ENCODE measurements at places on chromosomes 2 and 18.
A peak's percentile ranks its signal among the peaks of the same experiment; 100 is the strongest.

- DNase-seq = no peak
Measured at GRCh38 chr2:204425821-204426220, 119.5 kb upstream of the PARD3B start.

GRCh38 chr2:28389399-28390240 is 3.0 kb upstream of the FOSL2 start:
- peak; percentile 40 for DNase-seq

DNA sequence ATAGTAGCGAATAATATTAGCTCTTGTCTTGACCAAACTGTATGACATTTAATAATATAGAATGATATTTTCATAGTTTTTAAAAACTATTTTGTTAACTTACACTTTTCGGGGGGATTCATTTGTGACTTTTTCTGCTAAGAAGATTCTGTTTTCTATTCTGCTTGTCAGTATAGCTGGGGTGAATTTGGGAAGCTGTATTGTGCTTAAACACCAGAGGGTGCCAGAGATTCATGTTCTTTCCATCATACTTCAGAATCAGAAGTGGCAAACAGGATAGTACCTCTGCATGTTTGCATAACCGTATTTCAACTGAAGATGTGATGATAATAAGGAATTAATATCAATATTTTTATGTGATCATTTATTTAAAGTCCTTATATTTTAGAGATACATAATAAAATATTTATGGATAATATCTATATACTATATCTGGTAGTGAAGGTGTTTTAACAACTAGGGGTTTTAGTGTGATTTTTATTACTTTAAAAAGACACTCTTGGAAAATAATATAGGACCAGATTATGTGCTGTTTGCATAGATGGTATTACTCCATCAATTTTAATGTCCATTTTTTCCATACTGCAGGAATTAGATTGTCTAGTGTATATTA is 81.0 kb downstream of the TAF4B start:
- DNase-seq = peak; percentile 54

GRCh38 chr2:104872866-104873688 is 19.2 kb downstream of the POU3F3 start:
- DNase-seq = peak; percentile 76

GRCh38 chr2:197088694-197089093 is 162.2 kb upstream of the PGAP1 start:
- DNase-seq = no peak

- DNase-seq = no peak
Measured at GRCh38 chr18:3118195-3119010, 101.4 kb downstream of the MYOM1 start.

DNA sequence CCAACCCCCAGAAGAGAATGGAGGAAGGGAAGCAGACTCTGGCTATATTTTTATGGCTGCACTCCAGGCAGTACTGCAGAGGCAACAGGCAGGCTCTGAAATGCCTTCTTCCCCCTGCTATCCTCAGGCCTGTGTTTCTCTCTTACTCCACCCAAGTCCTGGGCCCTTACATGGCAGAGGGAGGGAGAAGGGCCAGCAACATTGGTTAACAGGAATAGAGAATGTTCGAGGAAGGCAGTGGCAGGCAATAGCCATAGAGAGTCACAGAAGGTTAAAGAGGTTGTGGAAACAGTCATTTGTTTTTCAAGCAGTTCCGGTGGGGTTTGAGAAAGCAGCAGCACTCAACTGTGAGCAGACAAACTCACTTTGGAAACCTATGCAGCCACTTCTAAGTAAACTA is 15.1 kb upstream of the DARS1 start:
- no peak for DNase-seq

- peak; percentile 16 for DNase-seq
Measured at GRCh38 chr2:132776287-132776686, 106.3 kb upstream of the LYPD1 start.

GRCh38 chr2:50786345-50786744 is 245.6 kb downstream of the NRXN1 start:
- no peak for DNase-seq

GRCh38 chr2:239167011-239167673 is 233.7 kb downstream of the HDAC4 start:
- DNase-seq = no peak

DNA sequence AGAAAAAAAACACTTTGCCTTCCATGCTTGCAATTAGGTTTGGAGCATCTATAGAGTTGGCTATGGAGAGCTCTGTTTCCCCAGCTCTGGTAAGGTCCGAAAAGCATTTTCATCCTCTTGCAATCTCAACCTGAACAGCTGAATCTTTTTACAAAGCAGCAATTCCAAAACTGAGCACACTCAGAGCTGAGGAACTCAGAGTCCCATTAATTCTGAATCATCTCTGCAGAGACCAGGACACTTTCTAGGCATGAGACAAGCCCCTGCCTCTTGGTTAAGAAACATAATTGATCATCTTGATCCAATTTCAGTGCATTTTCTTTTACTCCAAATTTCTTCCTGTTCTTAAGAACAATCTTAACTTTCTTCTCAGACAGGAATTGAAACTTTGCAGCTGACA is 4.2 kb downstream of the CNGA3 start:
- DNase-seq = no peak

DNA sequence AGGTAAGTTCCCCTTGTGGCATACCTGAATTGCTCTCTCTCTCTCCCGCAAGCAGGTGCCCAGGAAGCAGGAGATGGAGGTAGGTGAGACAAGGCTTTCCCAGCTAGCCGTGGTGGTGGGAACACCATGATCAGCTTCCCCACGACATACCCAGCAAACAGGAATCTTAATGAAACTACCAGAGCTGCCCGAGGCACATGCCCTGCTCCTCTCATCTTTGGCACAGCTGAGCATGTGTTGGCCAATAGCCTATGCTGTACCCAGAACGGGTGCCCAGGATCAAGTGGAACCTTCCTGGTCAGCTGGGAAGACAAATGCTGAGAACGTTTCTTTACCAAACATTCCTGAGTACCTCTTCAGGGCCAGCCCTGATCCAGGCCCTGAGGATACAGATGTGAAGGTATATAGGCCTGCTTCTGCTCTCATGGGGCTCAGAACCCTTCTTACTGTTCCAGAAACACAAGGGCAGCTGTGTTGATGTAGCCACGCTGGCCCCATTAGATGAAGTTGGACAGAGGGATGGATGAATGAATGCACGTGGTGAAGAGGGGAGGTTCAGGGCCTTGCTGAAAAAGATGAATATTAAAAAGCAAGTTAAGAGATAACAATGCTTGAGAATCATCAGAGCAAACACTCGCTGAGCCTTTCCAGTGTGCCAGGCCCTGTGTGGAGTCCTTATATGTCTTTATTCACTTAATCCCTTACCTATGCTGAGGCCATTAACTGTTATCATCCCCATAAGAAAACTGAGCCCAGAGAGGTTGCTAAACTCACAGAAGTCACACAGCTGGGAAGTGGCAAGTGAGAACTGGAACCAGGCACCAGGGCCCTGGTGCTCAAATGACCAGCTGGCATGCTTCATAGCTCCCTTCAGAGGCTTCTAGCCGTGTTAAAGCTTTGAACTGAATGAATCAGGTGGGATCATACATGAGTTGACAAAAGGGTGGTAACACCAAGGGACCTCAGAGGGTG is 68.8 kb upstream of the TMEM247 start:
- DNase-seq = no peak

DNA sequence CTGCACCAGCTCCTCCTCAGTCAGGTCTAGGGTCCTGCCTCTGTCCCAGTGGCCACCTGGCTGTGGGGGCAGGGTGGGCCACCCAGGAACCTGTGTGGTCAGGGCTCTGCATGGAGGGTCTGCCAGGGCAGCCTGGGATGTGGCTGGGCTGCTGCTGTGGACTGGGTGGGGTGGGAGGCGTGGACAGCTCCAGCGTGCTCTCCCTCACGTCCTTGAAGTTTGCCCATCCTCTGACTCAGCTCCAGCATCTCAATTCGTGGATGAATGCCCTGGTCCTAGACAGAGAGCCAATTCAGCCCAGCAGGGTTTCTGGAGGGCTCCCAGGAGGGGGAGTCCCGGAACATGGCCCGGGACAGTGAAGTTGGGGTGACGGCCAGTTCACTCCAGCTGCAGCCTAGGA is 64.3 kb upstream of the EPAS1 start:
- DNase-seq = peak; percentile 38

DNA sequence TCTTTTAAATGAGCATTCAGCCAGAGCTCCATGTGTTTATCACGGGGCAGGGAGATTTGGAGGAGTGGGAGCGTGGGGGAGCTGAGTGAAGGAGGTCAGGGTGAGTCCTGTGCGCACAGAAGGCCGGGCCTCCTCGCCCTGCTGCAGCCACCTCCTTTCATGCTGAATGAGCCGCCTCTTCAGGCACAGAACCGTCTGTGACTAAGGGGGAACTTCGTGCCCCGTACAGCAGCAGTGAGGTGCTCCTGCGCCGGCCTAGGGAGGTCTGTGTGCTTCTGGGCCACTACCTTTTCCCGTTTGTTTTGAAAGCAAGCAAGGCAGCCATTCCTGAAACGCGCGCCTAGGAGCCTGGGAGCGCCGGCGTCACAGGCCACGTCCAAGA is 27.1 kb upstream of the ZNF516 start:
- no peak for DNase-seq
